ENCODE measurements at places on chromosomes 2 and 18. TPM values are rescaled to one million over a fixed set of nuclear protein-coding genes. Genes with fewer than 3 reads are reported as not detected.

The RAB31 gene
- 0.38 TPM for total RNA-seq

The GALNT14 gene
- 1.1 TPM for total RNA-seq

The ERFE gene
- total RNA-seq: 0.40 TPM

The TMEM200C gene
- not detected for total RNA-seq

The SULT6B1 gene
- total RNA-seq: not detected

The PIEZO2 gene
- not detected for total RNA-seq

The DIPK1C gene
- total RNA-seq: not detected

The TSPYL6 gene
- not detected for total RNA-seq

The TXNDC2 gene
- total RNA-seq: not detected

The TEKT4 gene
- total RNA-seq: not detected

The PROKR1 gene
- not detected for total RNA-seq

The PDE11A gene
- not detected for total RNA-seq

The EVA1A gene
- not detected for total RNA-seq

The EGR4 gene
- 0.12 TPM for total RNA-seq
